Stomach (tissue), 19 donors: ENCODE measurements at places on chromosomes 2 and 18.

GRCh38 chr2:207086136-207086535 lies 79.6 kb downstream of the KLF7 start:
- DNase-seq = no peak

- peak; percentile 94 for DNase-seq
These were observed 3.5 kb upstream of the LBX2 start for GRCh38 chr2:74502720-74503505.

DNA sequence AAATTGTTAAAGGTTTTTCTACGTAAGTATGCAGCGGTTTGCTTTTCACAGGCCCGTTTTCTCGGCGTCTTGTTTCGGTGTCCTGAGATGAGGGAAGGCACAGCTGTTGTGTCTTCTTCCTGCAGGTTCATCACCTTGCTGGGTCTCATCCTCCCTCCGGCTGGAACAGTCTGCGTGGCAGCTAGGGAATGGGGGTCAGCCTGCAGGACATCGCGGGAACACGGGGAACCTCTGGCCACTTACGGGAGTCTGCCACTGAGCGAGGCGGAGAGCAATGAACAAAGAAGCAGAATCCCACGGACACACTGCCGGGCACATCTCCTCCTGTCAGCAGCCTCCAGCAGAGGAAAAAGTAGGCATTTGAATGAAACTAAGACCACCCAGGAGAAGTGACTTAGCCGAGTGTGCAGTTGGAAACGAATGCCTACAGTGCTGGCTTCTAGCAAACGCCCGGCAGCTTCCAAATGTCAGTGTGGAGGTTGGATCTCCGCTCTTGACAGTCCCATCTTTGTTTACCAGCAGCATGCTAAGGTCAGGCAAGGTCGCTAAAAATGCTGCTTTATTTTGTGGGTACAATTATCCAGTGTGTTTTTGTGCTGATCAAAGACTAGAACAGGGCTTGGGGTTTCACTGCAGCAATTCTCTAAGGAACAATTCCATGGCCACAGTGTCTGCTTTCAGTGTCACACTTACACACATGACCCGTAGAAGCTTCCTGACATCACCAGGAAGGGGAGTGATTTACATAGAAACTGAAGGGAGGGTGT lies 109.8 kb upstream of the SEC11C start:
- DNase-seq = peak; percentile 25

DNA sequence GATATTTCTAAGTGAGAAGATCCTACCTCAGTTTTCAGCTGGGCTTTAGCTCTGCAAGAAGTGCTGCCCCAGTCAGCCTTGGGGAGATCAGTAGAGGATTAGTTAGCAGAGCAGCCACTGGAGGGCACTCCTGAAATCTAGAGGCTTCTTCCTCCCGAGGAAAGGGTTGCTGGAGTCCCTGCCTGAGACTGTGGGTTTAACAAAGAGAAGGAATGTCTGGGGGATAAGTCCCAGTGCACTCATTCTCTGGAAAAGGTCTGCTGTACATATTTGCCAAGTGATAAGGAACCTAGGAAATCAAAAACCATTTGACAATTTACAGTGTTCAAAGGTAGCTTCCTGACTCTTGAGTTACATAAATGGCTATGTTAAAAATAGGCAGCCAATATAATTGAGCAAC lies 207.2 kb downstream of the SLC8A1 start:
- DNase-seq = peak; percentile 47

GRCh38 chr2:159051133-159051532 lies 82.7 kb downstream of the TANC1 start:
- DNase-seq = no peak

DNA sequence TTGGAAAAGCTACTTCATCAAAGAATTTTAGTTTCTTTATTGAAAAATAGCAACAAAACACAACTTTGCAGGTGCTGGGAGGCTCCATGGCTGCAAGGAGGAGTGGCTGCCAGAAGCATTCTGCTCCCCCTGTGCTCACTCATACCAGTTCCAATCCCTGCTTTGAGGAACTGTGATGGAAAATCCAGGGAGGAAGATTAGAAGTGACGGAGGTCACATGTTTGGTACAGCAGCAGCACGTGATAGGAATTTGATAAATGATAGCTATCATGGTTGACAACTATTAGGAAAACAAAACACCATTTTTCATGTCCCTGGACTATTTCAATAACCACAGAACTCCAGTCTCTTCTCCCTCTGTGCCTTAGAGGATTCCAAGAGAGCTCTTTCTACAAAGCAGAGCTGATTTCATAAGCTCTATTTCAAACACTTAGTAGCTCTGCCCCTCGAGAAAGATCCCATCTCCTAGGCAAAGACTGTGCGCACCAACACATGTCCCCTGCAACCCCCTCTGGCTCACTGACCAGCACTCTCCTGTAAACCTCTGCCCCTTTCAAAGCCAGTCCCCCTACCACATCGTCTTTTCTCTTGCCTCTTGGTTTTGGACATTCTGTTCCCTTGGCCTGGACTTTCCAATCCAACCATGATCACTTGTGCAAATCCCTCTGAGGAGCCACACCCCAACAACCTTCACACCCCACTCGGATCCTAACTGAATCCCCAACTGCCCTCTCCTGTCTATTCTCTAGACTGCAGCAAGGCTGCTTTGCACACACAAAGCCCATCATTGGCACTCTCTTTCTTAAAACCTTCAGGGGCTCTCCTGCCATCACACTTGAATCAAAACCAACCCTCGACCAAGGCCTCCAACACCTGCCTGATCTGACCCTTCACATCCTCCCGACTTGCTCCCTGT lies 352.4 kb upstream of the PKDCC start:
- no peak for DNase-seq

GRCh38 chr2:119715409-119716283 lies 36.6 kb downstream of the TMEM177 start:
- no peak for DNase-seq

DNA sequence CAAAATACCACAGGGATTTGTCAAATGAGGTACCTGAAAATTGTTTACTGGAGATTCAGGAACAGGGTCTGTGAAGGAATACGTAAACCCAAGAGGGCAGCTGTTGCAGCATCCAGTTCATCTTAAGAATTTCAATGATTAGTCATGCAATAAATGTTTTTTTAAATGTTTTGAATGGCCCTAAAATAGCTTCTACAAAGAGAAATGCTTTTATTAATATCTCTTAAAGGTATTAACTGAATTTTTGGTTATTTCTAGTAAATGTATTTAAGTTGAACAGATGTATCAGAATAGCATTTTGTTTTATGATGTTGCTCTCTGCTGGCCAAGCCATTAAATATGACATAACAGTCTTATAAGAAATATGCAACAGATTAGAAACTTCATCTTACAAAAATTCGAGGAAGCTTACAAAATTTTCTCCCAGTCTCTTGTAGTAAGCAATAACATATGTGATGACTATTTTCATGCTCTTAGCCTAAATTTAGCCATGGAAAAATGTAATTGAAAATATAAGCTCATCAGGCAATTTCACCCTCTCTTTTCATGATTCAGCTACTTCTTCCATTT lies 863.9 kb downstream of the SUCLG1 start:
- DNase-seq = peak; percentile 13

DNA sequence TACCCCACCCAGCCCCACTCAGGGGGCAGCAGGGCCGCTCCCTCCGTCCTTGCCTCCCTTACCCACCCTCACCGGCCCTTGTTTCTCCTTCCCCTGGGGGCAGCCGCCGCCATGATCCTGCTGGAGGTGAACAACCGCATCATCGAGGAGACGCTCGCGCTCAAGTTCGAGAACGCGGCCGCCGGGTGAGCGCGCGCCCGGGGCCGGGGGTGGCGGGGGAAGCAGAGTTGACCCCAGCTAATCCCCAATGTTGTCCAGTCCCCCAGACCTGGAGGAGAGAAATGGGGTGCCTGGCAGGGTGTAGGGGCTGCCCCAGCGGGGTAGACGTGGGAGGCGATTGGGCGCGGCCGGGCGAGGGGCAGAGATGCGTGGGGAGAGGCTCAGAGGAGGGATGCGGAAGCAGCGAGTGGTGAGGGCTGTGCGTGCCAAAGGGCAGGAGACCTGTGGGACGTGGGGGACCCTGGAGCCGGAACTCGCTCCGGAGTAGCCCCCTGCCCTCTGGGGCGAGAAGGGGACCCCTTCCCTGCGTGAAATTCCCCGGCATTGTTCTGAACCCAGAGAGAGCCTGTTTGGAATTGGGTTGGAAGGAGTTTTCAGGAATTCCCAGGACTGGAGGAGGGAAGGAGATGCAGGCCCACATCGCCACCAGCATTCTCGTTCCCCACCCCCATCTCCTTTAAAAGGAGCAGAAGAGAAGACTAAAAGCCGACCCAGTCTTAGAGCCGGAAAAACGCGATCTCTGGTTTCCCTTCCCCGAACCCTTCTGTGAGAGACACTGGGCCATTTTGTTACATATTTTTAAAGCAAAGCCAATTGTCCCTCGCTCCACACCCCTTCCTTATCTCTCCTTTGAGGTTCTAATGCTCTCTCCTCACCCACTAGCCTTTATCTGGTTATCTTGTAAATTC lies 625 bp downstream of the ARPC2 start:
- DNase-seq = peak; percentile 84

DNA sequence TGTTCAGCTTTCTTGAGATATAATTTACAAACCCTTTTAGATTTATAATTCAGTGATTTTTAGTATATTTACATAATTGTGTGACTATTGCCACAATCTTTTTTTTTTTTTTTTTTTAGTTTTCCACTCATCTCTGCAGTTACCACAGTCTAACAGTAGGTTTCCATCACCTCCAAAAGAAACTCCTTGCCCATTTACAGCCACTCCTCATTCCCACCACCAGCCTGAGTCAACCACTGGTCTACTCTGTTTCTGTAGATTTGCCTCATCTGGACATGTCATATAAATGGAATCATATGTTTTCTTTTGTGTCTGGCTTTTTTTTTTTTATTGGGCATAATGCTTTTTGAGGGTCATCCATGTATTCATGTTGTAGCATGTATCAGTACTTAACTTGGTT lies 16.1 kb downstream of the MTX2 start:
- DNase-seq = no peak

GRCh38 chr2:96123290-96123689 lies 6.9 kb upstream of the ADRA2B start:
- DNase-seq = no peak

- DNase-seq = no peak
These were observed 248.9 kb upstream of the CWC22 start for GRCh38 chr2:180255981-180256380.

DNA sequence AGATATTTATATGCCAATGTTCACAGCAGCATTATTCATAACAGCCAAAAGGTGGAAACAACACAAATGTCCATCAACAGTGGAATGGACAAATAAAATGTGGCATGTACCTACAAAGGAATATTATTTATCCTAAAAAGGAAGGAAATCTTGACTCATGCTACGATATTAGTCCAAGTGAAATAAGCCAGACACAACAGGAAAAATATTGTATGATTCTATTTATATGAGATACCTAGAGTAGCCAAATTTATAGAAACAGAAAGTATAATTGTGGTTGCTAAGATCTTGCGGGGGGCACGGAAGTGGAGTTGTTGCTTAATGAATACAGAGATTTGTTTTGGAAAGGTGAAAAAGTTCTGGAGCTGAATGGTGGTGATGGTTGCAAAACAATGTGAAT lies 33.0 kb upstream of the CCDC150 start:
- DNase-seq = no peak

DNA sequence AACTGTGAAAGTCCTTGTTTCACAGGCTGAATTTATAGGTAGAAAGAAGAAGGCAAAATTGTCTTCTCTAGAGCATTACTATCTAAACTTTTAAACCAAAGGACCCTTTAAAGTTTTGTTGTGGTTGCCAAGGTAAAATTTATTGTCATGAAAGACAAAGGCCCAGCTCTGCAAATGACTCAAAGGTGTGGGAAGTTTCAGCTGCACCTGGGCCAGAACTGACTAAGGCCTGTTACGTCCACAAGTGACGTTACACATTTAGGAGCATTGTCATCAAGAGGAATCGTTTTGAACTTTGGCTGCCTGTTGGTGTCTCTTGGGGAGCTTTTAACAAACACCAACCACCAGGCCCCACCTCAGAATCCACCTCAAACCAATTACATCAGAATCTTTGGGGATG lies 8.1 kb upstream of the DSC3 start:
- no peak for DNase-seq

- DNase-seq = no peak
These were observed 37.1 kb downstream of the SULT1C2 start for GRCh38 chr2:108325756-108326155.

DNA sequence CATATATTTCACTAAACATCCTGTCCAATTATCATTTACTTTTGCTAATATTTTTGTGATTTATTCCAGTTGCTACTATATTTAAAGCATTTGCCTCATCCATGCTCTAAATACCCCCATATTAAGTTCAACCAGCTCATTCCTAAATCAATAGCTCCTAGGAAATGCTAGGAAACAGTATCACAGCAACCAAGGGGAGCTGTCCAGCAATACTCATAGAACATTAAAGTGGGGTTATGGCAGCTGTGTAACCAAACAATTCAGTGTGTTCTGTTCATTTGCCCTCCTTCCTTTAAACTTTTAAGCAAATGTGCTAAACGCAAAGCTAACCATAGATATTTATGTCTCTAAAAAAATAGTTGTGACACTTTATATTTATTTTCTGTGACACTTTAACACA lies 41.1 kb downstream of the ACVR1C start:
- no peak for DNase-seq

GRCh38 chr2:71457923-71458322 lies 4.6 kb downstream of the DYSF start:
- no peak for DNase-seq

DNA sequence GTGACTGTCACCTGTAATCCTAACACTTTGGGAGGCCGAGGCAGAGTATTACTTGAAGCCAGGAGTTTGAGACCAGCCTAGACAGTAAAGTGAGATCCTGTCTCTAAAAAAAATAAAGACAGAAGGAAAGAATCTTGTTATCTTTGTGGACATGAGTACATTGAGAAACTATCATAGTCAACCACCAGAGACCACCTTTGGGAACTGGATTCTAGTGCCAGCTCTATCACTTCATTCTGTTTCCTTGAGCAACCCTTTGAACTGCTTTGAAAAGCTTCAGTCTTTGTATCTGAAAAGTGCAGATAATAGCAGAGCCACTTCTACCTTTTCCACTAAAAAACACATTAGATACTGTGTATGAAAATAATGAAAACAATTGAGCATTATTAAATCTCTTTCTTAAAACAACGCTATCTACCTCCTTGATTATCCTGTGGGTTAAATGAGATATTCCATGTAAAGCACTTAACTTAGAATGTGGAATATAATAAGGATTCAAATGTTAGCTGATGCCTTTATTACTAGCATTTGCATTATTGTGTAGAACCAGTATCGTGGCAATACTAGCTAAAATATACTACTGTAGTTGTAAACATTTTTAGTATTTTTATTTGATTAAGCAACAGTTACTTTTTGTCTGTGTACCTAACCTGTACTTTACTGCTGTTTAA lies 8.8 kb downstream of the GORASP2 start:
- no peak for DNase-seq
